ENCODE measurements at places on chromosomes 5 and 9.

DNA sequence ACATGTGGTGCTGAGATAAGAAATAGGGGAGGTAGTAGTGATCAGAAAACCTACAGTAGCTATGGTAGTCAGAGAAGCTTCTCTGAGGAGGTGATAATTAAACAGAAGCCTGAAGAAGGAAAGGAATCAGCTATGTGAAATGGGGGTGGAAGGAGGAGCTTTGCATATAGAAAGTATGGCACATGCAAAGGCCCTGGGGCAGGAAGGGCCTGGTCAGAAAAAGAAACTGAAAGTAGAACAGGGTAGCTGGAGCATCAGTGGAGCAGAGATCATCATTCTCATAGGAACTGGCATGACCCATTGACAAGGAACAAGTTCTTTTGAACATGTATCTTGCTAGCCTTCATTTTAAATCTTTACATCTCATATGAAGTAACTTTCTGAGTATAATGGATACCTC is 80.7 kb upstream of the ADRA1B start:
- DNase-seq: no peak

GRCh38 chr5:90182726-90183125 is 226.8 kb downstream of the CETN3 start:
- no peak for DNase-seq

GRCh38 chr5:16784843-16785791 is 151.0 kb downstream of the MYO10 start:
- DNase-seq: no peak

DNA sequence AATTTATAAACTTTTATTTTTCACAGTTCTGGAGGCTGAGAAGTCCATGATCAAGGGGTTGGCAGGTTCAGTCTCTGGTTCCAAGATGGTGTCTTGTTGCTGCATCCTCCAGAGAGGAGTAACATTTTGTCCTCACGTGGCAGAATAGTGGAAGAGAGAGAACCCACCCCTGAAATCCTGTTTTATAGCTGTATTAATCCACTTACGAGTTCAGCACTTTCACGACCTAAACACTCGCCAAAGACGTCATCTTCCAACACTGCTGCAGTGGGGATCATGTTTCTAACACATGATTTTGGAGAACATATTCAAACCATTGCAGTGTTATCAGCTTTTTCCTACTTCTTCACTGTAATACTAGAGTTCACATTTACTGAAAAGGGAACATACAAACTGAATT is 233.0 kb upstream of the ATP10B start:
- no peak for DNase-seq

GRCh38 chr9:72509635-72510034 is 11.8 kb upstream of the TMC1 start:
- DNase-seq: no peak

DNA sequence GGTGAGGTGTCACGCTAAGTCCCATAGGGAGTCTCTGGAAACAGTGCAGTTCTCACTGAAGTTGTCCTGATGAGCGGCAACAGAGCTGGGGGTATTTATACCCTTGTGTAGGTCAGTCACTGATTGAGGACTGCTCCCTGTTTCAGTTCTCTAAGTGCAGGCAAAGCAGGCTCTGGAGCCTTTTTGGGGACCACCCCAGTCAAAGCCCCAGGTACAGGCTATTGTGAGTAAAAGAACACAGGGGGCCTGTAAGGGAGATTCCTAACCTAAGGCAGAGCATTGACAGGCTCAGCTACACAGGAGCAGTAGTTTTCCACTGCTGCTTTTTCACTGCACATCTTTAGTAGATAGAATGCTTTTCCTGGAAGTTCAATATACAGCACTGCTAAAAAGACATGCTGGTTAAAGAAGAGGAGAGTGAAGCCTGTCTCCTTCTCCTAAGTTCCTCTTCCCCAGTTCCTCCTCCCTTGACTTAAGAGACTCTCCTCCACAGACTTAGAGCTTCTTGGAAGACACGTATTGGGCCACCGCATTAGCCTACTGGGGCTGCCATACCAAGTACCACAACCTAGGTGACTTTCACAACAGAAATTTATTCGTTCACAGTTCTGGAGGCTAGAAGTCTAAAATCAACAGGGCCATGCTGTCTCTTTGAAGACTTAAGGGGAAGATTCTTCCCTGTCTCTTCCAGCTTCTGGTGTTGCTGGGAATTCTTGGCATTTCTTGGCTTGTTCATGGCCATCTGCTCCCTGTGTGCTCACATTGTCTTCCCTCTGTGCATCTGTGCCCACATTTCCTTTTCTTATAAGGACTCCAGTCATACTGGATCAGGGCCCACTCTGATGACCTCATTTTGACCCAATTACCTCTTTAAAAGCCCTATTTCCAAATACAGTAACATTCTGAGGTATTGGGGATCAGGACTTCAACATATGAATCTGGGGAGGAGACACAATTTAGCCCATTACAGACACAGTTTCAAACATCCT is 221.0 kb downstream of the ESM1 start:
- DNase-seq: no peak

GRCh38 chr5:32511776-32512374 is 67.3 kb upstream of the ZFR start:
- DNase-seq: no peak

- no peak for DNase-seq
Observed at GRCh38 chr9:215631-216155, 1.0 kb downstream of the DOCK8 start.

GRCh38 chr5:36111238-36111637 is 40.4 kb downstream of the LMBRD2 start:
- no peak for DNase-seq

DNA sequence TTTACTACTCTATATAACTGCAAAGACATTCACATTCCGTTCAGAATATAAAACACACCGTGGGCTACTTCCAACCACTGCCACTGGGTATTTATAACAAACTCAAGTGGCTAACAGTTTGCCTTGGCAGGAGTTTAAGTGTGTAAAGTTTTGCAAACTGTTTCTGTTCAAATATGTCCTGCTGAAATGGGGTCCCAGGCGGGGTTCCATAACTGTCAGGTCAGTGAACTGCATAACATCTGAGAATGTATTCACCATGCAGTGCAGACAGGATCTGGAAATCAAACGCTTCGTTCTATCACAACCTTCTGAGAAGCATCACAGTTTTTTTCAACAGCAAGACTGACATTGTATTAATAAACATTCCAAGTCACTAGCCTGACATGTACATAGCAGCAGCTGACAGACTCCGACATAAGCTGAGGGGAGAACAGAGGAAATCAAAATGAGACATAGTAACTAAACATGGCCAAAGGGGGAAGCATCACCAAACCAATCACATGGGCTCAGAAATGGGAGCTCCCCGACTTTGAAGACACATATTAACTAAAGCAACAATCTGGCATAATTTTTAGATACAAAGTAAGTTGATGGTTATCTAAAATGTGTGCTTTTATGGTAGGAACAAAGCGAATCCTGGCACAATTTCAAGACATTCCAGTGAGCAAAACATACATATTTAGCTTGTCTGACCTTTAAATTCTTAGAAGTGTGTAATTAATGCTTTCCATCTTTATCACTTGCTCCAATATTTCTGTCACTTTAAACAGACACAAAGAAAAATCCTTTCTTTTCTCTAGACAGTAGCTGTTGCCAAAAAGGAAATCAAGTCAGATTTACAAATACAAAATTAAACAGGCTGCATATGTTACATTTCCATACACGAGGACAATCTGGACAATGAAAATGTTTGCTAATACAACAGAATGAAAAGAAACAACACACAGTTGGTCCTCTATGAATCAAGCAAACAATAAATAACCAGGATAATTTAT is 156.8 kb downstream of the MAPKAP1 start:
- DNase-seq: no peak

GRCh38 chr5:168712280-168712924 is 133.2 kb upstream of the PANK3 start:
- DNase-seq: no peak

- no peak for DNase-seq
Observed at GRCh38 chr5:143760131-143760505, 51.8 kb upstream of the HMHB1 start.

GRCh38 chr9:16118043-16118442 is 565.2 kb downstream of the CCDC171 start:
- DNase-seq: no peak

DNA sequence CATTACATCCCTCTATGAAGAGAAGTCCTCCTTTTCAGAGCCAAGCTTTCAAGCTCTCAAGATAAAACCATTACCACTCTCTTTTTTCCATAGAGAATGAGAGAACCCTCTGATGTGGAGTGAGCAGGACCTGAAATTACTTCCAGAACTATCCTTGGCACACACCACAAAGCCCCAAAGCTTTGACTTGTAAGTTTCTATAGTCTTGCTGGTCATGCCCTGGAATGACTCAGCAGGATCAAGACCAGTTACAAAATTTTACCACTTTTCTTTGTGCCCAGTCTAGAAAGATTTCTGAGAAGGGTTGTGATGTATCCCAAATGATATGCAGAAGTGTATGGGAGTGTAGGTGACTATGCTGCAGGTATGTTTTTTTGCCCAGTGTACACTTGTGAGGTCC is 760.6 kb downstream of the TLE1 start:
- DNase-seq: no peak

DNA sequence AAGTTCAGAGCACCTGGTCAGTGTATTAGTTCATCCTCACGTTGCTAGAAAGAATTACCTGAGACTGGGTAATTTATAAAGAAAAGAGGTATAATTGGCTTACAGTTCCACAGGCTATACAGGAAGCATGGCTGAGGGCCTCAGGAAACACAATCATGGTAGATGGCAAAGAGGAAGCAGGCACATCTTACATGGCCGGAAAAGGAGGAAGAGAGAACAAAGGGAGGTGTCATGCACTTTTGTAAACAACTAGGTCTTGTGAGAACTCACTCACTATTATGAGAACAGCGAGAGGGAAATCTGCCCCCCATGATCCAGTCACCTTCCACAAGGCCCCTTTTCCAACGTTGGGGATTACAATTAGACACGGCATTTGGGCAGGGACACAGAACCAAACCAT is 28.8 kb upstream of the CAVIN4 start:
- DNase-seq: no peak

GRCh38 chr5:22044229-22044628 is 808.9 kb downstream of the CDH12 start:
- DNase-seq: no peak

- DNase-seq: no peak
Observed at GRCh38 chr5:74232276-74232675, 408.3 kb downstream of the ENC1 start.

GRCh38 chr9:32516241-32516640 is 9.8 kb downstream of the RIGI start:
- DNase-seq: no peak

GRCh38 chr5:66285343-66285922 is 141.3 kb downstream of the SREK1 start:
- DNase-seq: no peak

DNA sequence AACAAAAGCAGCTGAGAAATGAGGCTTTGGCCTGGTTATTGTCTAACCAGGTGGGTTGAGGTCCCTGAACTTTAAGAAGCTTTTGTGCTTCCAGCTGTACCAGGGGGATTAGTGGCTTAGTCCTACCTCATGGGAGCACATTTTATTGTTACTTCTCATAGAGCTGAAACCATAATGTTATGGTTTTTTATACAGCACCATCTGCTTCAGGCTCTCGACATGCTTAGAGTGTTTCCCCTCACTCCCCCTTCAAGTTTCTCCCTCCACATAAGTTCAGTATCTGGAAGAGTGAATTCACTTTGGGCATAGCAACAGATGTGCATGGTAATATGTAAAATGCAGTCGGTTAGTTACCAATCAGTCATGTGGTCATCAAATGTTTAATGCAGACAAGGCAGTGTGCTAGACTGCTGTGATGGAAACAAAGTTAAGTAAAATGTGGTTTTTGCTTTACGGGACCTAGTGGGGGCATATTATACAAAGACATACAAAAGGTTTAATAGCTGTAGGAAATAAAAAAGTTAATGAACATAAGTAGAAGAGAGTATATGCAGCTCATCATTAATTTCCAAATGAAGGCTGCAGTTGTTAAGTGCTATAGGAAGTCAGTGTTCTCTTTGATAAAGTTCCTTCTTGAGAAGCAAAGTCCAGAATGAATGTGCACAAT is 95.9 kb upstream of the SPRY4 start:
- DNase-seq: no peak

GRCh38 chr5:139272471-139273321 is 20.8 kb upstream of the MATR3 start:
- no peak for DNase-seq

Measured in activated gamma-delta T cell (primary cell).